ENCODE measurements at places on chromosomes 13 and 19. TPM values are rescaled to one million over a fixed set of nuclear protein-coding genes. Genes with fewer than 3 reads are reported as not detected.

SMAD9 gene
- total RNA-seq, result 13.8 TPM

DHPS gene
- total RNA-seq, result 79.7 TPM

DCLK1 gene
- 13.5 TPM for total RNA-seq

GRCh38 chr19:48053856-48054255 lies 10.0 kb upstream of the CABP5 start:
- no peak for DNase-seq

- DNase-seq, result peak; percentile 55
These were observed 21.7 kb upstream of the ZNF429 start for GRCh38 chr19:21483589-21484170.

DNA sequence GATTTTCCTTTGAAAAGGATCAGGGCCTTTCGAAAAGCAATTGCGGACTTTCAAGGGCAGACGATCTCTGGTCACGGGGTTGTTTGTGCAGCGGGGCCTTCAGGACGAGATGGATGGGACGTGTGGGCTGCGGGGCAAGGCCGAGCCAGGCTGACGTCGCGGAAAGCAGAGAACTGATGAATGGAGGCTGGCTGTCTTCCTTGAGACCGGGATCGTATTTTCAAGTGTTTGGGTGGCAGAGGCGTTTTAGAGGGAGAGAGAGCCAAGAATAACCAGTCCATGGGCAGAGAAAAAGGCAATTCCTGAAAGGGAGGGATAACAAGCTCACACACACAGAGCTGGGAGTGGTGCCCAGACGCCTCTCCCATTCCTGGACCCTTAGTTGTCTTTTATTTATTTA lies 138.9 kb upstream of the USP29 start:
- no peak for DNase-seq

DNA sequence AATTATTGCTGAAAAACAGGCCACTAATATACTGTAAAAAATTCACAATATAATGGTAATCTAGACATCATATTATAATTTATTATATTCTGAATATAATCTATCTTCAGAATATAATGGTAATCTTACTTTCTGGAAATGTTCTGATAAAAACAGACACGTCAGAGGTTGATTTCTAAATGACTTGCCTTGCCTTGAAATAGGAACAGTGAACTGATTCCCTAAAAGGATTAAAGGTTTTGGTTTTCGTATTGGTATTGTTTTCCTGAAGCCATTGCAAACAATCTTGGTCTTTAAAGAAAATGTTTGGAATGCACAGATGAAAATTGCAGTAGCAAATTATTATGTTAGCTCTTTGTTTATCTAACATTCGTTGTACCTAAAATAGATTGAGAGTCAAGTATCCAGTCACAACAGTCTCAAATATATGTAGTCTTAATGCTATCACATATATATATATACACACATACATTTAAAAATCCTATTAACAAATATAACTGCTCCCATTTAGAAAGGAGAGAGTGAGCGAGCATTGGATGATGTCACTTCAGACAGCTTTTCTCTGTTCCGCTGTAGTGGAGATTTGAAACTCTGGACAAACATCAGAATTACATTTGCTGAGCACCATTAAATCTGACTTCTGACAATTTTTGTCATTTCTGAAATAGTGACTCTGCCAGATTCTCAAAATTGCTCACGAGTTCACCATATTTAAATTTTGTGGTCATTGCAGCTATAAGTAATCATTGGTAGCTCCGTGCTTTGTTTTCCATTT lies 1.7 kb downstream of the ITM2B start:
- no peak for DNase-seq

- no peak for DNase-seq
These were observed 6.0 kb downstream of the PNMA8B start for GRCh38 chr19:46489445-46490272.

- DNase-seq, result no peak
These were observed 45.4 kb downstream of the CCL25 start for GRCh38 chr19:8097681-8098567.

GRCh38 chr19:55160128-55160985 lies 2.8 kb upstream of the TNNI3 start:
- DNase-seq, result peak; percentile 78

Measured in ureter (tissue), 1 donor.